ENCODE measurements at places on chromosomes 4 and X.

DNA sequence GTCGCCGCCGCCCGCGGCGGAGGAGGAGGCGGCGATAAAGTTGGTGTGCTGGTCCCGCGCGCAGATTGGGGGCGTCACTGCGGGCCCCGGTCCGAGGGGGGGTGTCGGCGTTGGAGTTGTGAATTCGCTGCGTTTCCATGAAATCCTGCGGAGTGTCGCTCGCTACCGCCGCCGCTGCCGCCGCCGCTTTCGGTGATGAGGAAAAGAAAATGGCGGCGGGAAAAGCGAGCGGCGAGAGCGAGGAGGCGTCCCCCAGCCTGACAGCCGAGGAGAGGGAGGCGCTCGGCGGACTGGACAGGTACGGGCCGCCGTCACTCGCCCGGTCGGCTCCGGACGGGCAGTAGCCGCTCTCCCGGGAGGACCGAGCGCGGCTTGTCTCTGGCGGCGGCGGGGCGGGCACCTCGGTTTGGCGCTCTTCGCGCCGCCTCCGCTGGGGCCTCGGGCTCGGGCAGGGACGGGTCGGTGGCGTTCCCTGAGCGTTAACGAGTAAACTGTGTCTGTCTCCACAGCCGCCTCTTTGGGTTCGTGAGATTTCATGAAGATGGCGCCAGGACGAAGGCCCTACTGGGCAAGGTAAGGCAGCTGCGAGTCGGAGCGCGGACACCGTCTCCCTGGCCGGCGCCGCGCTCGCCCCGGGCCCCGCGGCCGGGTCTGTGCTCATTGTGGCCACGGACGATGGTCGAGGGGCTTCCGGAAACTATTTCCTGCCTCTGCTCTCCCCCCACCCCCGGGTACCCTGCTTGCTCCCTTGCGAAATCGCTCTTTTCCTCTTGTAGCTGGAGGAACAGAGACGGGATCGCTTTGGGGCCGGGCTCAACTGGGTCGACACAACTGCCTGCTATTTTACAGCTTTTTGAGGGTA is 658 bp downstream of the KDM6A start:
- no peak for DNase-seq

GRCh38 chr4:187396106-187396505 is 599.5 kb upstream of the ZFP42 start:
- no peak for DNase-seq

- no peak for DNase-seq
These were observed 391 bp upstream of the PHKA1 start for GRCh38 chrX:72714478-72714916.

DNA sequence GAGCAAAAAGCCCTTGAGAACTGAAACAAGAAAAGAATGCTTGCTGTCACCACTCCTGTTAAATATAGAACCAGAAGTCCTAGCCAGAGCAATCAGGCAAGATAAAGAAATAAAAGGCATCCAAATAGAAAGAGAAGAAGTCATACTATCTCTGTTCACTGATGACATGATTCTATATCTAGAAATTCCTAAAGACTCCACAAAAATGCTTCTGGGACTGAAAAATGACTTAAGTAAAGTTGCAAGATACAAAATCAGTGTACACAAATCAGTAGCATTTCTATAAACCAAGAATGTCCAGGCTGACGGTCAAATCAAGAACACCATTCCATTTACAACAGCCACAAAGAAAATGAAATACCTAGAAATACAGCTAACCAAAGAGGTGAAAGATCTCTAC is 552.7 kb upstream of the SLIT2 start:
- DNase-seq: no peak

- DNase-seq: no peak
These were observed 569 bp upstream of the FHL1 start for GRCh38 chrX:136146614-136147314.

DNA sequence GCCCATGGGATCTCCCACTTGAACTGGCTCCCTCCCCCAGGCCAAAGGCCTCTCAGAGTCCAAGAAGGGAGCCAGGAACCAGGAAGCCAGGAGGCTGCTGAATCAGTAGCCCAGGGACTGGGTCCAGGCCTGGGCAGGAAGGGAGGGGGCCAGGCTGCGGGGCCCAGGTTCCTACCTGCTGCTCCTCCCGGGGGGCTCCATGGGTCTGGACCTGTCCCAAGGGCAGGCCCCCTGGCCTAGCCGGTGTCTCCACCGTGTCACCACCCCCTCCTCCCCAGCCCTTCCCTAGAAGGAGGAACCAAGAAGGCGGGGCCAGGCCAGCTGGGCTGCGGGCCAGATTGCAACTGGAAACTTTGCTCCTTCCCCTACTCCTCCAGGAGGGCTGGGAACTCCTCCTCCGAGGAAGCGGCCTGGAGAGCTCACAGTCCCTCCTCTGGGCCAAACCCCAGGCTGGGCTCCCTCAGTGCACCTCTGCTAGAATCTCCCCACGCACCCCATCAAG is at the start of gene IQSEC2:
Gene IQSEC2 (minus strand): TSS at position 264 of the 502 bp plus-strand sequence.
- DNase-seq: no peak

DNA sequence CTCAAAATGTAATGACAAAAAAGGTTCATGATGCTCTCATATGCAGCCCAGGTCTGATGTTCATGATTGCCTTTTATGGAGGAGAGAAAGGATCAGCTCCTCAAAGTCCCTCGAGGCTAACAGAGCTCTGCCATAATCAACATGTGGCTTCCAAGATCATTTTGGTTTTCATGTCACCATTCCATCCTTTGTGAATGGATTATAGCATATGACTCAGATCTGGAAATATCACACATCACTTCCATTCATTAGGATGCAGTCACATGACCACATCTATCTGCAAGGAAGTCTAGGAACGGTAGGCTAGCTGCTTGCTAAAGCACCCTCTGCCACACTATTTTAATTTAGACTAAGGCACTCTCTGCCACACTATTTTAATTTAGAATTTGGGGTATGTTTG is 77.6 kb downstream of the COX18 start:
- DNase-seq: no peak

- DNase-seq: no peak
These were observed 32.8 kb downstream of the OCIAD1 start for GRCh38 chr4:48863728-48864127.

DNA sequence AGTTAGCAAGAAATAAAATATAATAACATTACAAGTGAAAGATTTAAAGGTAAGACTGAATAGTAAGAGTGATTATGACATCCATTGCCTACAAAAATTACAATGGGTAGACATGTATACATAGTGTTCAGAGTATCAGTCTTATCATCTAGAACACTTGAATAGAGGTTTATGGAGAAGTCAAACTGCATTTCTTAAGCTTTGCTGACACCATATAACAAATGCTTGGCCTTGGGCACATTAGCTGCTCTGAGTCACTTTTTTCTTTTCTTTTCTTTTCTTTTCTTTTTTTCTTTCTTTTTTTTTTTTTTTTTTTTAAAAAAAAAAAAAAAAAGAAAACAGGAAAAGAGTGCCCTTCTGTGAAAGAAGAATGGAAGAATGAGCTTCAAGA is 220.0 kb downstream of the SPCS3 start:
- DNase-seq: no peak

DNA sequence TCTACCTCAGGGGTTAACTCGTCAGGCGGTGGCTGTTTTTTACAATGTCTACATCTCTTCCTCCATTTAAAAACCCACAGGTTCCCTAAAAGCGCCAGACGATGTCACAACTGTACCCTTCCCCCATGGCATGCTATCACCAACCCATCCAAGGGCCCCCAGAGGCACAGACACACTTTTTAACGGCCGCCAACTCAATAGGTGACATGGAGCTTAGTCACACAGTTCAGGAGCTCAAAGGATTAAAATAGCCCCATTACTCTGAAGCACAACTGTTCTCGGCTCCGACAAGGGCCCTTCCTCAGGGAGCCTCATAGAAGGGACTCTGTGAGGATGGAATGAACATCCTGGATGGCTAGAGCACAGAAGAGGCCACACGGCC is 12.4 kb downstream of the SH3KBP1 start:
- DNase-seq: no peak

DNA sequence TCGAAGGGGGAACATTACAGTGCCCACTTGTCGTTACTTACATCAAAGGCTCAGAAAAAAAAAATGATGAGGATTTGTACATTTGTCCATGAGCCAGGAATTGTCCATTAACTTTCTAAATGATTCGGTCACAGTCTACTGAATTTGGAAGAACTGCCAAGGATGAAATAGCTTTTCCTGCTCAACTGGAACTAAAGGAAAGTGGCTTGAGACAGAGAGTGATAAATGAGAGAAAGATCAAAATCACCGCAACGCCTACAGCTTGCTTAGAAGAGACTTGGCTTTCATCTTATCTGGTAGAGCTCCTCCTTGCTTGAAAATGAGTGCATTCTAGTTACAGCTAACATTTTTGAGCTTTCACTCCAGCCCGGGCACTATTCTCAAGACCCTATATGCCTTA is 55.5 kb upstream of the ADGRG2 start:
- no peak for DNase-seq

DNA sequence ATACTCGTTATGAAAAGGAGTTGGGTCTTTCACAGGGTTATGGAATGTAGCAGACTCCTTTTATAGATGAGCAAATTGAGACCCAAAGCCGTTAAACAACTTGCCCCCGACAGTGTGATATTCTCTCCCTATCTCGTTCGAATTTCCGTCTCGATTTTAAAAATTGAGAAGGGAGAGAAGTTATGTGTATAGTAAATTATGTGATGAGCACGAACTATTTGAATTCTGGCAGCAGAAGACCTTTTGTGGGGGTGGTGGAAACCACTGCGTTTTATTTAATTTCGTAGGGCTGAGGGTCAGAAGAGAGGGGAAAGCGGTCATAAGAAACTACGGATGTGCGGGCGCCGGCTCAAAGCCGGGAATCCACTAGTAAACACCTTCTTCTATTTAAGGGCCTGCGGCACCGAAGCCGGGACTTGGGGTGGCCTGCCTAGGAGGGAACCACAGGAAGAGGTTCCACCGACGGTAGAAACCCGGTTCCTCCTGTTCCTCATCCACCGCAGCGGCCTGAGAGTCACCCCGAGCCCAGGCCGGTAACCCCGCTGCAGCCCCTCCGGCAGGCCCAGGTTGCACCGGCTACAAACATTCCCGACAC is 1.5 kb upstream of the DDX3X start:
- DNase-seq: no peak

- no peak for DNase-seq
These were observed 25.8 kb downstream of the DOCK11 start for GRCh38 chrX:118521435-118521834.

GRCh38 chr4:47972181-47972580 is 44.3 kb downstream of the CNGA1 start:
- no peak for DNase-seq

GRCh38 chrX:23732704-23733103 is 10.4 kb downstream of the ACOT9 start:
- no peak for DNase-seq

DNA sequence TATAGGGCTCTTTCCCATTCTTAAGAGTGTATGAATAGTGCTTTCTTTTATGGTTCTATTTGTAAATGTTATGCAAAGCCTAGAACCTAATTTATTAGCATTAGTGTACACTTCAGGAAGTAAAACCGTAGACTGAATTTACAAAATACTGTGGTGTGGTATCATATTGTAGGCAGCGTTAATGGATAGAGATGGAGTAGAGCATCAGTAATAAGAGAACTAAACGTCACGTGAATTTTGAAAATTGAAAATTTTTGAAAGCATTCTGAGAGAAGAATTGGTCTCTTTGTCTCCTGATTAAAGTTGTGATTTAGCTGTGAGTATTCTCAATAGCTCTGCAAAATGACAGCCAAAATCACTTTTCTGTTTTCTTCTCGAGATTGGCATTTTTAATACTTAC is 2.9 kb downstream of the STIM2 start:
- no peak for DNase-seq

DNA sequence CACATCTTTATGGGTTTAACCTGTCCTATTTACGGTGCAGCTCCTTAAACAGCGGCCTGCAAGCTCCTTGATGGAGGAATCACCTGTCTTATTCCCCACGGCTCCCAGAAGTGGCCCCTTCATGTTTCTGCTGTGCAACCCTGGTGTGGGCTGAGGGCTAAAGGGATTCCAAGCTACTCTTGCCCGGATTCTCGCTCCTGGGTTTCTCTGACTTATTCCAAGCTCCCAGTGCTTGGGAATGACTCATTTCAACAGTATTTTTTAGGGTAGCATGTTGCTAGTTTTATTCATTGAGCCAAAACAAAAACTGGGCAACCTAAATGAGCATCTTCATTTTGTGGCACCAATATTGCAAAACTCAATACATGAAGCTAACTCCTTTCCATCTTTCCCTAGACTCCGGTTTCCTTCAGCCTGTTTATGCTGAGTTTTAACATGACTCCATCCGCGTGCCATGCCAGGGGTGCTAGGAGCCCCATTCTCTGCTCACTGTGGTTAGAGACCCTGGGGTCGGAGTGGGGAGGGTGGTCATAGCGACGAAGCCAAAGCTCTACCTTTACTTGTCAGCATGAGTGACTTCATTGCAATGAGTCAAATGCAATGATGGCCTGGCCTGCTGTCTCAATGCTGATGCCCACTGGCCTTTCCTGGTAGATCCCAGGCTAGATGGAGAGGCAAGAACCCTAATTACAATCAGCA is 349.7 kb downstream of the NR3C2 start:
- no peak for DNase-seq

DNA sequence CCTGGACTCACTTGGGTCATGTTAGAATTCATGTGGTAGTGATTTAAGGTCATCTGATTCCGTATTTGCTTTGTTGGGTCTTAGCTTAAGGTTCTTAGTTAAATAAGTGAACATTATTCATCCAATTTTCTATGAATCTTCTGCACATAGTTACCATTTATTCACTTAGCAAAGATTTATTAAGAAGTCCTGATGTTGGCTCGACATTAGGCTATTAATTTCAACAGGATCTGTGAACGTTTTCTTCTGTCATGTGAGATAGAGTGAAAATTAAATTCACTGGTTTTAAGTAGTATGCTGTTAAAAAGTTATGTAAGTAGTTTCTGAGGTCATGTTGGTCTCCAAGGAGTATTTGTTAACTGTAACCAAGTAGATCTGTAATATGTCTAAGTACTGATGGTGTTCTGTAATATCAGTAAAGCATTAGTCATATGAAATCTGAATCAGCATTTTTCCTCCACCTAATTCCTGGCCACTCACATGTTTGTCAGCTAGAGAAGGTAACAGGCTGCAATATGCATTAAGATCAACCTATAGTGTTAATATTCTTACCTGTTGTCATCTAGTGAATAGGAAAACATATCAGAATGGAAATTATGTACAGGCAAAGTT is 155.6 kb downstream of the PCDH7 start:
- DNase-seq: no peak

- DNase-seq: no peak
These were observed 233.9 kb upstream of the CXXC4 start for GRCh38 chr4:104728380-104729122.

DNA sequence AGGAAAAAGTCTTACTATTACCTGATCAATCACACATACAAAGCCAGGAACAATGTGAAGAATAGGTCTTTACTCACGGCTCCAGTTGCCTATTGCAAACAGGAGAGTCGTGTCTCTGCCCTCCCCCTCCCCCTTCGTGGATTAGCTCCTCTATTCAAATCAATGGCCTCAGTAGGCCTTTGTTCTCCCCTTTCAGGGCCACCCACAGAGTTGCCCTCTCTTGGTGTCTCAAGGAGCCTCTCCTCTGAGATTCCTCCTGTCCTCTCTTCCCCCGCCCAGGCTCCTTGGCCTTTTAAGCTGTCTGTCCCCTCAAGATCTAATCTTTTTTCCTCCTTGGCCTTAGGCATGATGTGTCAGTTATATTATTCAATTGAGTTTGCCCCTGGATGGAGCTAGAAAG is 107.2 kb upstream of the NALF2 start:
- no peak for DNase-seq

GRCh38 chr4:40040908-40041307 is 15.7 kb upstream of the N4BP2 start:
- no peak for DNase-seq

GRCh38 chr4:26131711-26132110 is 189.1 kb upstream of the RBPJ start:
- no peak for DNase-seq
